ENCODE measurements at places on chromosomes 2 and 18. TPM values are rescaled to one million over a fixed set of nuclear protein-coding genes. Genes with fewer than 3 reads are reported as not detected.
A peak's percentile ranks its signal among the peaks of the same experiment; 100 is the strongest.

GRCh38 chr18:43009674-43010073, 105.8 kb downstream of the RIT2 start:
- no peak for DNase-seq
- no peaks in the 10 kb centered on the region for H3K4me1 ChIP-seq
- H3K27me3 ChIP-seq, result no peaks in the 10 kb centered on the region

The THADA gene
- total RNA-seq, result 38.5 TPM

DNA sequence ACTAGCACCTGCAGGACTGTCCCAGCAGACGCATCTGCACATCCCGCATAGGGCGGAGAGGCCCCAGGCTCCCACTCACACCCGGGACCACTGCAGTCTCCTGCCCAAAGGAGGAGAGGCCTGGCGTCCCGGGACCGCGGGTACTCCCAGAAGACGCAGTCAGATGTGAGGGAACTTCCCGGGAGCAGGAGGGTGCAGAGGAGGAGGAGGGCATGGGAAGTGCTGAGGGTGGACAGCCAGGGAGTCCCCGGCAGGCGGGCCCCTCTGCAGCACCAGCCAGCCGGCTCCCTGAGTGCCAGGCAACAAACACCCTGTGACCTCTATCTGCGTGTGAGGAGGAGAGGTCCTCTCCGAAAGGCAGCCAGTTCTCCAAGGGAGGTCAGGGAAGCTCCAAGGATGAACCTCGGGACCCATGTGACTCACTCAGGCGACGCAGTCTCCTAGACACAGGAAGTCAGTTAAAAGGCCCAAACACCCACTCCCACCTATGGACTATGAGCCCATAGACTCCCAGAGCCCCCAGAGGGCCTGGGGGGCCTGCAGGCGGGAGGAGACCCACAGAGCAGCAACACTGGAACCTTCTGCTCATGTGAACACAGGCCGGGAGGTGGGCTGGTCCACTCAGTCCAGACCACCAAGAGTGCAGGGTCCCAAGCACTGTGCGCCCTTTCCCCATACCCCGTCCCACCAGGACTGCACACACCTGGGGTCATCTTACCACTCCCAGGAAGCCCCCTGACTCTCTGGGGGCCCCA, 4.2 kb downstream of the PXDN start:
- no peaks in the 10 kb centered on the region for H3K27me3 ChIP-seq
- no peaks in the 10 kb centered on the region for H3K4me1 ChIP-seq
- H3K36me3 ChIP-seq, result no peaks in the 10 kb centered on the region
- no peak overlapping the region for H3K27ac ChIP-seq
- H3K4me3 ChIP-seq, result no peak overlapping the region
- peak; percentile 66 for DNase-seq

The TXNDC2 gene
- 0.21 TPM for total RNA-seq

The KCNG2 gene
- 0.23 TPM for total RNA-seq

The DHRS9 gene
- 0.52 TPM for total RNA-seq

GRCh38 chr2:20487392-20488174, 40.7 kb downstream of the RHOB start:
- no peak overlapping the region for H3K4me3 ChIP-seq
- H3K27me3 ChIP-seq, result no peaks in the 10 kb centered on the region
- peaks cover 4% of the 10 kb centered on the region for H3K4me1 ChIP-seq
- H3K36me3 ChIP-seq, result no peaks in the 10 kb centered on the region

GRCh38 chr2:43240766-43241150, 14.4 kb upstream of the ZFP36L2 start:
- H3K4me3 ChIP-seq, result no peak overlapping the region
- no peak overlapping the region for H3K27ac ChIP-seq

The FN1 gene
- total RNA-seq, result 6,899 TPM

The LIMS1 gene
- total RNA-seq, result 100 TPM

The RGPD4 gene
- total RNA-seq, result 0.39 TPM

- no peak for DNase-seq
- no peaks in the 10 kb centered on the region for H3K27me3 ChIP-seq
- no peaks in the 10 kb centered on the region for H3K4me1 ChIP-seq
These were observed 190.5 kb upstream of the SESTD1 start for GRCh38 chr2:179455172-179455524.

DNA sequence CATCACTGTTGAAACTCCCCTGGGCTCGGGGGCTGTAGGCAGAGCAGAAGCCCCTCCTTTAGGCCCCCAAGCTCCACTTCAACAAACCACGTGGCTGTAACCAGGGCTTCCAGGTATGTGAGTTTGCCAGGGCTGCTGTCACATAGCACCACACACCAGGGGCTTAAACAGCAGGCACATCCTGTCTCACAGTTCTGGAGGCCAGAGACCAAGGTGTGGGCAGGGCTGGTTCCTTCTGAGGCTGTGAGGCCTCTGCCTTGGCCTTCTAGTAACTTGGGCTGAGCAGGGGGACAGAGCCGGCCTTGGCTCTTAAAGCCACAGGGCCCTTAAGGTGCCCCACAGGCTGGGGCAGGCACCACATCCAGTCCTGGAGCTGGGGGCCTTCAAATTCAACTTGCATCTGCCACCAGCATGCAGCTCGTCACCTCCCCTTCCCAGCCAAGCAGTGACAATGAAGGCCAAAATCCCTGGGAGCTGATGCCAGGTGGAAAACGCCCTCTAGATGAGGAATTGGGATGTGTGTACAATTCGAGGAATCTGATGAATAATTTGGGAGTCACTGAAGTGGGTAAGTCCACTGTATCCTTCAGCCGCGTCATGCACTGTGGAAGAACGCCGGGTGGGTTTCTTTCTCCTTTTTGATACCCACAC, 104.2 kb upstream of the ODC1 start:
- no peak for DNase-seq
- no peaks in the 10 kb centered on the region for H3K4me1 ChIP-seq
- no peaks in the 10 kb centered on the region for H3K36me3 ChIP-seq
- H3K4me3 ChIP-seq, result no peak overlapping the region
- H3K27me3 ChIP-seq, result no peaks in the 10 kb centered on the region

DNA sequence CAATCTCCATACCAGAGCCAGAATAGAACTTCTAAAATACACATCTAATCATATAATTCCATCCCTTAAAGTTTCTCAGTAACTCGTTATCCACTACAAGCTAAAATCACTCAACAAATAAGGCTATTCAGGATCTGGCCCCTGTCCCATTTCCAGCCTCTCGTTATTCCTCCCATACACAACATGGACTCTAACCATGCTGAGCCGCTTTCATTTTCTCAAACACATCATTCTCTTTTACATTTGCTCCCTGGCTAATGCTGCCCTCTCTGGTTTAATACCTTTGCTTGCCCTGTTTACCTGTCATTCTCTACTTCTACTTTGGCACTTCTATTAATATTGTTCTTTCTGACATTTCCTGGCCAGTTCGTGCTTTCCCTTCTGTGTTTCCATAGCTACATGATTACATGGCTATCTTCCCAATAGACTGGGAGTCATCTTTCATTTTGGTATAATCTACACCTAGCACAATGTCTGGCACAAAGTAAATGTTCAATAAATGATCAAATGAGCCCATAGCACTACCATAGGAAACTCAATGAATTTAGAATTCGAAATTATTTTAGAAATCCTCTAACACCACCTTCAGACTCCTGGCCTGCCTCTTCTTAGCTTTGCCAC, 163.6 kb upstream of the VRK2 start:
- no peaks in the 10 kb centered on the region for H3K4me1 ChIP-seq
- no peaks in the 10 kb centered on the region for H3K36me3 ChIP-seq
- H3K27ac ChIP-seq, result no peak overlapping the region
- H3K27me3 ChIP-seq, result no peaks in the 10 kb centered on the region
- H3K4me3 ChIP-seq, result no peak overlapping the region
- DNase-seq, result no peak

The CIB4 gene
- not detected for total RNA-seq

The ANKRD53 gene
- 1.9 TPM for total RNA-seq

- H3K4me3 ChIP-seq, result no peak overlapping the region
- no peaks in the 10 kb centered on the region for H3K36me3 ChIP-seq
- no peak overlapping the region for H3K27ac ChIP-seq
- no peaks in the 10 kb centered on the region for H3K4me1 ChIP-seq
These were observed 326.5 kb downstream of the SATB2 start for GRCh38 chr2:199131136-199131655.

- no peaks in the 10 kb centered on the region for H3K36me3 ChIP-seq
- H3K27ac ChIP-seq, result no peak overlapping the region
- no peak overlapping the region for H3K4me3 ChIP-seq
These were observed 213.4 kb downstream of the NEDD4L start for GRCh38 chr18:58257461-58257860.

The TOGARAM2 gene
- 0.65 TPM for total RNA-seq

The MAP3K19 gene
- total RNA-seq, result not detected

DNA sequence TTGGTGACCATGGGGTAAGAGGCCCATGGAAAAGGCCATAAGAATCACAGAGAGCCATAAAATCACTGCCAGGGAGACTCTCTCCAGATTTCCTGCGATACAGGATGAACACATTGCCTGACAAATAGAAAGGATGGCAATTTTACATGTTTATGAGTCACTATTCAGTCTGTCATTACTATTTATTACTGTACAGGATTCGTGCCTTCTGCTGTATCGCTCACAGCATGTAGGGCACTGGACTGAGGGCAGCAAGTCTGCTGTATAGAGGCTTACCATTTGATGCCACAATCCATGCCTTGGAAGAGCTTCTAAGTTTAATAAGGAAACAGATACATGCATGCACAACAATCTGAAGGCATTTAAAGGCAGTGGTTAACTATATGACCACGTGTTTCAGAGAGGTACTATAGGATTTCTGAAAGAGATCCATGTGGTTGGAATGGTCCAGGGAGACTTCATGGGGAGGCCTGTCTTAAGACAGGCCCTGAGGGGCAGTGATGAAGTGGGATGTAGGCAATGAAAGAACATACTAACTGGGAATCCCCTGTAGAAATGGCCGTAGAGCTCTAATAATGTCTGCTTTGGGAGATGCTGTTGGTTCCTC, 702.4 kb upstream of the RAB6C start:
- no peak overlapping the region for H3K4me3 ChIP-seq
- no peaks in the 10 kb centered on the region for H3K27me3 ChIP-seq
- H3K36me3 ChIP-seq, result no peaks in the 10 kb centered on the region

All from aorta (tissue), 5 donors.